Fibroblast of skin of back (primary cell): ENCODE measurements at places on chromosomes 2 and 18.

DNA sequence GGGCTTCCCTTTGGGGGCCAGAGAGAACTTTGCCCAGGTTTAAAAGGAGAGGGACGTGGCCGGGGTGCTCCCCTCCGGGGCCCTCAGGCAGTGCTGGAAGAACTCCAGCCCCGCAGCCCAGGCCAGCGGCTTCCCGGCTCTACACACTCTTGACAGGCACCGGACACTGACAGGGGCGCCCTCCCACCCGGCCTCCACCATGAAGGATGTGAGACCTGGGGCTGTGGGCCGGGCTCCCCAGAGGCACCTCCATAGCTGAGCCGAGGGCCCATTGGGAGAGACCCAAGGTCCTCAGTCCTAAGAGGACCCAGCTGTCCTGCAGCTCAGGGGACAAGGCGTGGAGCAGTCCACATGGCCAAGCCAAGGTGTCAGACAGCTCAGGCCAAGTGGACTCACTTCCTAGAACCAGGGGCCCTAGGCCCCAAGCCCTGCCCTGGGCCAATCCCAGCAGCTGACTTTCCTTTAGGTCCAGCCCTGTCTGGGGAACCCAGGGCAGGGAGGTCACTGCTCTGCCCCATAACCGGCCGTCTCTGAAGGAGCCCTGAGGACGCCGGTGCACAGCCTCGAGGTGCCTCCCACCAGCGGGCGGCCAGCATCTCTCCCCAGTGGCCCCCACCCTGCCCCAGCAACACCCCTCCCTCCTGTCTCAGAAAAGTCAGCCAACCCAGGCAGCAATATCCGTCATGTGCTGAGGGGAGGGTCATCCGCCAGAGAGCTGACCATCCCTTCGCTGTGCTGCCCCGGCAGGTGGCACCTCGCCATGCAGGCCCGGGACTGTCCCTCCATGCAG is 51.8 kb downstream of the BIN1 start:
- DNase-seq, result no peak

DNA sequence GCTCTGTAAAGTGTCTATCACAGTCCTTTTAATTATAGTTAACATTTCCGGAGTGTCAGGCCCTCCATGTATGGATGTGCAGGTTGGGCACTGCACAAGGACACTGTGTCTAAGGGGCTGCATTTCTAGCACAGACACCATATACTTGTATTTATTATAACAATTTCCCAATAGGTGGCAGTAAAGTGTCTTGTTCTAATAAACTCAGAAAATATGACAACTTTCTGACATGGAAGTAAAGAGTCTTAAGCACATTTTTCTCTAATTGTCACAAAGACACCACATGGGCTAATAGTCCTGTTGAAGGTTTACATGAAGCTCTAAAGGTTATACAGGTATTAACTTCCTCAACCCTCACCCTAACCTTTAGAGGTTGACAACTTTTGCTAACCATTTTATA is 156.6 kb downstream of the DYSF start:
- peak; percentile 60 for DNase-seq

- peak; percentile 32 for DNase-seq
Observed at GRCh38 chr2:143819190-143819735, 690.0 kb downstream of the ARHGAP15 start.

DNA sequence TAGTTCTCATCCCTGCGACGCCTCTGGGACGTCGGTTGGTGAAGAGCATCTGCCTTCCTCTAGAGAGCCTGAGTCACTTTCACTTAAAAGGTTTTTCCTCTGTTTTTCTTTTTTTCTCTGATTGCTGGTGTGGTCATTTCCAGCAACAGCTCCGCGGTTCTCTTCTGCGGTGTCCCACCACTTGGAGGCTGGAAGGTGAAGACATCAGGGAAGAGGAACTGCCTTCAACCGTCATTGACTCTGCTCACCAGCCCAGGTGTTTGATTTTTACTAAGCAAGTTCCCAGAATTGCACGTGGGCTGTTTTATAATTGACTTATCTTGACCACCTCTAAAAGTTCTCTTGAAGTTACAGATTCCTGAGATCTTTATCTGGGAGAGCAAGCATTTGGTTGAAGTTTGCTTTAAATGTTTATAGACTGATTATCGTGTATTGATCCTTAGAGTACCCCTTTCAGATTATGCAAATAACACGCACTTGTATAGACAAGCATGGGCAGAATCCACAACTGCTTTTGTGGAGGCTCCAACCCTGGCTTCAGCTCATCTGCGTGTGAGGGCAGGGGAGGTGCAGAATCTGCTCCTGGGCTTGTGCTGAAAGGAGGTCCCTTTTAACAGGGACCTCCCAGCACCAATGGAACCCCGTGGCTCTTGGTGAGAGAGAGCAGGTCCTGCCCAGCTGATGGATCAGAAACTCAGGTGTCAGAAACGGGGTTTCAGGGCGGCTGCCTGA is 3.5 kb downstream of the CTDP1 start:
- no peak for DNase-seq

- peak; percentile 86 for DNase-seq
Observed at GRCh38 chr18:23837591-23837990, 148.3 kb downstream of the LAMA3 start.

DNA sequence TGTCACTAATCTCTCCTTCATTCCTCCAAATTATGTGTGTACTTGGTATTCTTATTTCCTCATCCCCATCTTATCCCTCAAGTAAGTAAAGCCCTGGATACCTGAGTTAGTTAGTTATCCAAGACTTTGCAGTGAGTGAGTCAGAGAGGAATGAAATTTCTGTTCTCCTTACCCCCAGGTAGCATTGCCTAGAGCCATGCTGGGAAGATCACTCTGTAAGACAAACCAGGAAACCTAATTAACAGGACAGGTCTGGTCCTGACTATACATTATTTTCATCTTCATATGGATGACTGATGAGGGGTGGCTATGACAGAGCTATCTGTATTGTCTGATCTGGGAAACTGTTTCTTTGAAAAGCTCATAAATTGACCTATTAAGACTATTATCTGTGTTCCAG is 55.0 kb upstream of the ITGA6 start:
- DNase-seq, result no peak

GRCh38 chr18:30245766-30246455 is 796.6 kb downstream of the DSC3 start:
- no peak for DNase-seq

DNA sequence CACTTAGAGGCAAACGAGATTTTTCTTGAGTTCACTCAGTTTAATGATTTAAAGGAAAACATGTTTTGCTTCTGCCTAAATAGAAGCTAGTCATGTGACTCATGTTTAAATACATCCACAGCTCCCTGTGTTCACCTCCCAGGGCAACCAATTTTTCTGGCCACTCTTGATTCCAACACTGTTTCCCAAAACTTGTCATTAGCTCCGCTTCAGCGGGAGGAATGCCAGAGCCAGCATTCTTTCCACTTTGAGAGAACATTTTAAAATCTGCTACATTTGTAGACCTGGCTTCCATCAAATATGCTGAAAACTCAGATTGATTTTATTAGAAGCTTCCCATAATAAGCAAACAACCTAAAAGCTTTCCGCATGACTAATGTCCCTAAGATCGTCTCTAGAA is 2.8 kb upstream of the CYS1 start:
- DNase-seq, result no peak

- DNase-seq, result no peak
Observed at GRCh38 chr2:232545511-232546375, 4.6 kb downstream of the TIGD1 start.

DNA sequence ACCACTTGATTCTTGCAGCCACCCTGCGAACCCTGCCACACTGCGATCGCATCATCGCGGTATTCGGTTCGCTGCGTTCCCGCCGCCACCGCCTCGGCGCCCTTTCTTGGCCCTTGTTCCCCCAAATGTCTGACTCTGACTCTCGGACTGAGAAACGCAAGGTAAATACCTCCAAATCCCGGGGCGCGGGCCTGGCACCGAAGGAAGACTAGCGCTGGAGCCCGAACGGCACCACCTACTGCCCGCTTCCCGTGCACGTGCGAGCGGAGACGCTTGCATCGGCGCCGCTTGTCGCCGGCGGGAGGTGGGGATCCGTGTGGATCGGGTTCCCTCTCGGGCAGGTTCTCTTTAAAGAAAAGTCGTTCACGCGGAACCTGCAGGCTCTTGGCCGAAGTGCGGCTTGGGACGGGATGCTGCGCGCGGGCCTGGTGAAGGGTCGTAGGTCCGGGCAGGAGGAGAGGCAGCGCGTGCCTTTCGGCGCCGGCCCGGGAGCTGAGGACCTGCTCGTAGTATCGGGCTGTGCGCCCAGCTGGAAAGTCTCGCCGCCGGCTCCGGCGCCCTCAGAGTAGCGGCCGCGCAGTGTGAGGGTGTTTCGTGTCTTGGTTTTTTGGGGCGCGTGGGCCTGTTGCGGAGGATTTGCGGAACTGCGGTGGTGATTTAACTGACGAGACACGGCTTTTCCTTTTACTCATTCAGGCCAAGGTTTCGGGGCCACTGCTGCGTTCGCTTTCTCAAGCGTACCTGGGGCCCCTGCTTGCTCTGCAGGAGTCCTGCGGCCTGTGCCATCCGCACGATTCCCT is 514 bp downstream of the BCL2L11 start:
- DNase-seq, result peak; percentile 38

GRCh38 chr18:3889121-3889520 is 439.1 kb downstream of the TGIF1 start:
- DNase-seq, result no peak

- DNase-seq, result peak; percentile 90
Observed at GRCh38 chr2:176997074-176997791, 215.4 kb upstream of the HNRNPA3 start.

- no peak for DNase-seq
Observed at GRCh38 chr18:32200766-32201165, 10.9 kb downstream of the MEP1B start.

GRCh38 chr18:63339920-63340484 is 20.4 kb upstream of the BCL2 start:
- peak; percentile 49 for DNase-seq

DNA sequence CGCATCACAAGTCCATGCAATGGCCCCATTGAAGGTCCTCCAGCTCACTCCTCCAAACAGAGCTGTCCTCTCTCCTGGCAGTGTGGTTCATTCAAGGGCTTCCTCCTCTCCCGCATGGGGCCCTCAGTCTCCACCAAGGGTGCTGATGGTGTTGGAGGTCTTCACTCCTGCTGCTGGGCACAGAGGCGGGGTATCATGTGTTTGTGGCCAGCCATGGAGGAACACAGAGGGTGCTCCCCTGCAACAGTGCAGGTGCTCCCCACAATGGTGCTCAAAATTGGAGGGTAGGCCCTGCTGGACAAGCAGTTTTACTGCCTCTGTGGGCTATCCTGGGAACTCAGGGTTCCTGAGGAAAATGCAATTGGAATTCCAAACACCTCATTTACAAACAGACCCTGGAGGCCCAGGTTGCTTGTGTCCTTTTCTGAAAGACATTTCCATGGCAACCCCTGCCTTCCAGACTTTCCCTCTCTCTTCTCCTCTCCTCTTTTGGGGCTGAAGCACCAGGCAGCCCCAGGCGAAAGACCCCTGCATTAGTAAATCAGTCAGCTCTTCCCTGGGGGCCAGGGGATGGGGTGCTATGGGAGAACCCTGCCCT is 256.0 kb downstream of the HAUS1 start:
- no peak for DNase-seq

DNA sequence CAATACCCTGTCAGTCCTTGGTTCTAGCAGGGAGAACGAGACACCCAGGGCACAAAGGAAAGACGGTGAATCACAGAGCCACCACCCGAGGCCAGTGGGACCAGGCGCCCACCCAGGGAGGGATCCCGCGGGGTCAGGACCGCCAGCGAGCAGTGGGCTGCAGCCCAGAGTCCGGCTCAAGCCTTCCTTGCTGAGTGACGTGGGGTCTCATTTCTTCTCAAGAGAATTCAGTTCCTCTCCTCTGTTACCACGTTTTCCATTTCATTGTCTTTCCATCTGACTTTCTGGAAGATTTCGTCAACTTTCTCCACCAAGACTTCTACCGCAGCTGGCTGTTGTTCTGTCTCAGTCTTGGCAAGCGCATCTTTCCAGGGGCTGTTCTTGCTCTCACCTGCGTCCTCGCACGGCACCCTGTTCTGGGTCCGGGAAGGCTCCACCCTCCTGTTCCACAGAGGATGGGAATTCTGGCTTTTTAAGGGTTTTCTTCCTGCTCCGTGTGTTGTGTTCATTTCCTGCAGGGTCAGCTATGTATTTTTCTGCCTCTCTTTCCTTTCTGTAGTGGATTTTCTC is 248.6 kb downstream of the NDUFA10 start:
- no peak for DNase-seq

GRCh38 chr18:46155641-46156051 is 51.5 kb downstream of the HAUS1 start:
- DNase-seq, result peak; percentile 97

- no peak for DNase-seq
Observed at GRCh38 chr2:162200636-162201035, 42.6 kb downstream of the FAP start.

DNA sequence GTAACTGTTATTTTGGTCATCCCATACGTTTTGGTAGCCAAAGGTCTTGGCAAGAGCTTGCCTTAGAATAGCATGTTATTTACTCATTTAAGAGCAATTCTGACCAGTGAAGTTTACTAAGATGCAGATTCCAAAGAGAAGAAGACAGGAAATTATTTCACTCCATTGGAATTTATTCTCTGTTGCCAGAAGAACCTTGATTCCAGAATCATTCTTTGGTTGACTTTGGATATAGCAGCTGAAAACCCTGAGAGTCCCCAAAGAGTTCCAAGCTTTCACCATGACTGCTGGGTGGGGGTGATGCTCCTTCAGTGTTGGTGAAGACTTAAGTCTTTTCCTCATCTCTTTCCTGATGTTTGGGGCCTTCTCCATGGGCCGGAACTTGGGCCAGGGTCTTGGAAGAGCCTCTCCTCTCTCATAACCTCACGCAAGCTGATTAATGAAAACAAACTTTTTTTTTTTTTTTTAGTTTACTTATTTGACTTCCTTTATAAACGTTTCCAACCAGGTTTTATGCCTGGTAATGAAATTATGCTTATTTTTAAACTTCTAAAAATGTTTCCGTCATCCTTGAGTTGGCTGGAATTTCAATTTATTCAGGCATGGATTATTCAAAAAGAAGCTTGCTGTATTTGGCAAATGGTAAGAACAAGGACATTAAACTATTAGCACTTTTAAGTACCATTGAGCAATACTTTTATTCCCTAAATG is 192.0 kb downstream of the MTX2 start:
- peak; percentile 83 for DNase-seq

DNA sequence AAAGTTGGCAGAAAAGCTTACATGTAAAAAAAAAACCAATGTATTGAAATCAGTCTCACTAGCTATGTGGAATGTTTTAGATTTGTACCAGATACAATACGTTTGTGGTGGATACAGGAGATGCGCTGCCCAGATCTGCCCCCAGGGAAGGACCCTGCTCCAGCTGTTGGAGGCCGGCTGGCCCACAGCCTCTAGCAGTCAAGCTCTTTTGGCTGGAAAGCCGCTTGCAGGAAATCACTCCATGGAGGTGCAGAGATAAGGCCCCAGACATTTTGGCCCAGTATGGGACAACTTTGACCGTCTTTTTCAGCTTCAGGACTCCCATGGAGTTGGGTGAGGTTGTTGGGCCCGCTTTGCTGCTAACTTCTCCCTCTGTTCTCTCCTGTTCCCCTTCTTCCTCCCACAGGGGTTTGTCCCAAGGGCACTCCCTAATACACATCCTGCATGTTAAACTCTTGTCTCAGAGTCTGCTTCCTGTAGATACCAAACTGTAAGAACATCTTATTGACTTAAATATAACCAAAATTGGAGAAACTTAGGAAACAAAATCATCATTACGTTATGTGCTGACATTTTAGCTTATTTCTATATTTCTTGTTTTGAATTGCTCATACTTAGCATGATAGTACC is 1.7 kb upstream of the QPCT start:
- no peak for DNase-seq

GRCh38 chr2:147355706-147356105 is 489.1 kb upstream of the ACVR2A start:
- DNase-seq, result no peak
